ENCODE measurements at places on chromosomes 1 and 21.

- no peak for DNase-seq
These were observed 1.3 kb downstream of the CRYZ start for GRCh38 chr1:74731399-74732052.

DNA sequence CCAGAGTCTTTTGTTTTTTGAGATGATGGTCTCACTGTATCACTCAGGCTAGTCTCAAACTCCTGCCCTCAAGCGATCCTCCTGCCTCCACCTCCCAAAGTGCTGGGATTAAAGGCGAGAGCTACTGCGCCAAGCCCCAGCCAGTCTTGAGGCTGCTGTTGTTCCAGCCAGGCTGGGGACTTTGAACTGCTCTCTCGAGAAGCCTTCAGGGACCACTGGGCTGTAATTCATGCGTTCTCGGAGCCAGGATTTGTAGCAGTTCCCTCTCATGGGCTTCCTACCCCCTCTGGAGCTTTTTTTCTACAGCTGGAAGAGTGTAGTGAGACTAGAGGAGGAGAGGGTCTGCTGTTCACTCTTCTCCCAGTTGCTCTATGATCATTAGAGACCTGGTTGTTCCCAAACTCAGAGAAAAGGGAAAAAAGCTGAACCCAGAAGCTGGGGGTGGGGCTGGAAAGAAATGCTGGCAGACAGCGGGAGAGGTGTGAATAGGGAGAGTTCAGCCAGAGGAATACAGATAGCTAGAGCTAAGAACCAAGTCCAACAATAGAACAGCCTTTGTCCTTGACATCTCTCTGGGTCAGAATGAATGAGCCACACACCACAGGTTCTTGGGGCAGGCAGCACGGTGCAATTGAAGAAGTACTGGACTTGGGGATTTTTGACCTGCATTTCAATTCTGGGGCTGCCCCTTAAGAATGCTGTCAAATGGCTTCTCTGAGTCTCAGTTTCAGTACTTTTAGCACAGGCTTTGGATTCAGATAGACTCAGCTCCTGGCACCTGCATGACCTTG, 13.2 kb upstream of the SLC41A1 start:
- DNase-seq = no peak

DNA sequence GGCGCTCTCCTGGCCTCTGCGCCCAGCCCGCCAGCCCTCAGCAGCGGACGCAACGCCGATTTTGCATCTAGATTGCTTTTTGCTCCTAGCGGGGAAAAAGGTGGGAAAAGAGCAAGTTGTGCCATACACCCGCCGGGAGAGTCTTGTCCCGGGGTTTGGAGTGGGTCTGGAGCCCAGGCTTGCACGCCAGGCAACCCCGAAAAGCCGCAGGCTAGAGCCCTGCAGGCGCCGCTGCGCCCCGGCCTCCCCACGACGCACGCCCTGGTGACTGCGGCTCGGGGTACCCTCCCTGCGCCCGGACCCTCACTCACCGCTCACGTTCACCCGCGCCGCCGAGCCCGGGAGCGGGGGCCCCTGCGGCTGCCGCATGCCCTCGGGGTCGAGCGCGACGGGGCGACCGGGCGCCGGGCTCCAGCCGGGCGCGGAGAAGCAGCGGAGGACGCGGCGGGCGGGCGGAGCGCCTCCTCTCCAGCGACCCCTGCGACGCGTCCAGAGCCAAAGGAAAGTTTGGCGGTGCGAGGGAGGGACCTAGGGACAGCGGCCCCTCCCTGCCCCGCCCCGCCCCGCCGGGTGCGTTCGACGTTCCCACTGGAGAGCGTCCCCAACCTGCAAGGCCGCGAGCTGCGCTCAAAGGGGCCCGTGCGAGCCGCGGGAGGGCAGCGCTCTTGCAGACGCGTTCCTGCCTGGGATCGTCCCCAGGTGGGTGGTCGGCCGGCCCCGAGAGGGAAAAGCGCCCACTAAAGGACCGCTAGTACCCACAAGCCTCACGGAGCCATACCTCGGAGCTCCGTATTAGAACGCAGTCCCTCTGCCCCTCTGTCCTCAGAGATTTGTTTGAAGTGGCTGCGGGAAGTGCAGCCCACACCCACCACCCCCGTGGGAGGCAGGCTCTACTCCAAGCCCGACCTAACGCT, at the start of gene LPAR3:
TSS of gene LPAR3 (minus strand) at position 502 of the 914 bp plus-strand sequence. CDS start 27,086 bp downstream, outside the sequence.
- no peak for DNase-seq

DNA sequence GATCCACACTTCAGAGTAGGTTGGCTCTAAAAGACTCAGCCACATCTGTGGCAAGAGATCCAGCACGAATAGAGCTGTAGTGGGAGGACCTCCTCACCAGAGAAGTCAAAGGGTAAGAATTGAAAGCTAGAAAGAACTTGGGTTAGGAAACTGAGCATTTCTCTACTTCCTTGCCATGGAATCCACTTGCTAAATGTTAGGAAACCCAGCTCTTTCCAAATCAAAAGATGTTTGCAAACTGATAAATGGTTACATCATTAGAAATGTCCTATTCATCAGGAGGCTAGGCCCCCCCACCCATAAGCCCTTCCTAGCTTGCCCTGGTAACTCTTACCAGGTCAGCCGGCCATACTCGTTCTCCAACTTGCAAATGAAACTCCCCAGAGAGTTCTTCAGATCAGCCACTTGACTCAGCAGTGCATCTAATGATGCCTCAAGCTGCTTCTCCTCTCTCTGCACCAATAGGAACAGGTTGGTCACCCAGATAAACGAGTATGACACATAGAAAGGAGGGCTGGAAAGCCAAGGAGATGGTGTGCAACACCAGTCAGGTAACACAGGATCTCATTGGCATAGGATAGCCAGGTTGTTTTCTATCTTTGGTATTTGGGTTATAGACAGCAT, 1.5 kb downstream of the MED8 start:
- DNase-seq = no peak
